Esophagus squamous epithelium (tissue), 5 donors: ENCODE measurements at places on chromosomes 6 and 20. TPM values are rescaled to one million over a fixed set of nuclear protein-coding genes. Genes with fewer than 3 reads are reported as not detected.

- DNase-seq, result no peak
Observed at GRCh38 chr20:38426006-38426897, 8.9 kb downstream of the SNHG17 start.

DNA sequence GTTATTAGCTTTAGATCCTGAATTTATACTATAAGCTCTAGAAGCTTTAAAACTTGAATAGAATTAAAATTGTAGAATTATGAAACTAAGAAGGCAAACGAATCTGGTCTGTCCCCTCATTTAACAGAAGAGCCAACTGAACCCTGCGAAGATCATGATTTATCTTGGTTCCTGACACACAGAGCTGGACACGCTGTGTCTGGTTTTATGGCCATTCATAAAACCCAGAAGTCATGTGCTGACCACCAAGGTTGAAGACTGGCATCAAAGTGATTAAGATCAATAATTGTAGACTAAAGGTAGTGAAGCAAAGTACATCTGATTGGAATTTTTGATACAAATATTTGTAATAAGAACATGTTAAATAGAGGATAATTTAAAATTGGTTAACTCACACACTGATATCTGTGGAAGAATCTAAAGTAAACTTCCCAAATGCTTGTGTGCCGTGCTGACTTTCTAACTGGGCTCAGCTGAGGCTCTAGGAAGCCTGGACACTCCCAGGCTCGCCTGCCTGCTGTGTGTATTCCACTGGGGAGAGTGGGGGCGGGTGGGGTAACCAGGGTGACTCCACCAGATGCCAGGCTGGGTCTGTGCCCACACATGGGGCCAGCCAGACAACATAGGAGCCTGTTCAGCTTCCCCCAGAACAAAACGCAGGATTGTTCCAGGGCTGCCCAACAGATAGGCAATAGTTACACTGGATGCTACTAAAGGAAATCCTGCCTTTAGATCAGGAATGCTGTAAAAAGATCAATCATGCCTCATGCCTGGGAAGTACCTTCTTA is 42.1 kb upstream of the SLC22A3 start:
- no peak for DNase-seq

DNA sequence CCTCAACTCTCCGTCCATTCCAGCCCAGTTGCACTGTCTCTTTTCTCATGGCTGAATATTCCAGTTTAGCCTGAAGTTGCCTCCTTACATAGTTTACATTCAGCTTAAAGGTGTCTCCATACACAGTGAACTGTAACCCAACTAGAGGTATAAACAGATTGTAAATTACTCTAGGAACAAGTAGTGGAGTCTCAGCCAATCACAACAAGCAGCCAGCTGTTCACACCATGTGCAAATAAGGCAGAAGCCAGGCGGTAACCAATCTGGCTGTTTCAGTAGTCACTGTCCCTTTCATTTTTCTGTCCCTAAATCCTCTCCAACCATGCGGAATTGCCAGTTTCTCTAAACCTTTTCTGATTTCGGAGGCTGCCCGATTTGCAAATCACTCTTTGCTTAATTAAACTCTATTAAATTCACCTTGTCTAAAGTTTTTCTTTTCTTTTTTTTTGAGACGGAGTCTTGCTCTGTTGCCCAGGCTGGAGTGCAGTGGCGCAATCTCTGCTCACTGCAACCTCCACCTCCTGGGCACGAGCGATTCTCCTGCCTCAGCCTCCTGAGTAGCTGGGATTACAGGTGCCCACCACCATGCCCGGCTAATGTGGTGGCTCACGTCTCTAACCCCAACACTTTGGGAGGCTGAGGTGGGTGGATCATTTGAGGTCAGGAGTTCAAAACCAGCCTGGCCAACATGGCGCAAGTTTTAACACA is 37.6 kb upstream of the GFOD1 start:
- DNase-seq, result no peak

DNA sequence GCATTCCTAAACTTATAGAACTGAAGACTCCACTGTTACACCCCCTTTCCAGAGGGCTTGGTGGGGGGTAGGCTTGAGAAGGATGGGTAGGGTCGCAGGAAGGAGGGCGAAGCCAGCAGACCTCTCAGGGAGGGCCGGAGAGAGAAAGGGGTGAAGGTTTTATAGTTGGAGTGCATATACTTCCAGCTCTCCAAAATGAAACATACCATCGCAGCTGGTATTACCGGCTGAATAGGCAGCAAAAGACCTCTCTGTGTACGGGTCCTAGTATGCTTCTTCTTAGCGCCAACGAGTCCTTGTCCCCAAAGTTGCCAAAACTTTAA is 1.0 kb upstream of the VGLL2 start:
- DNase-seq, result no peak

- DNase-seq, result no peak
Observed at GRCh38 chr6:85314586-85314985, 135.3 kb upstream of the NT5E start.

The C6orf118 gene
- not detected for total RNA-seq
